ENCODE measurements at places on chromosomes 4 and X. TPM values are rescaled to one million over a fixed set of nuclear protein-coding genes. Genes with fewer than 3 reads are reported as not detected.

GRCh38 chr4:17511051-17511450 lies 839 bp downstream of the QDPR start:
- H3K4me3 ChIP-seq, result peak overlapping the region; percentile 98
- H3K36me3 ChIP-seq, result peaks cover 2% of the 10 kb centered on the region
- H3K27ac ChIP-seq, result peak overlapping the region; percentile 95
- peaks cover 12% of the 10 kb centered on the region for H3K27me3 ChIP-seq
- peaks cover 19% of the 10 kb centered on the region for H3K4me1 ChIP-seq

- DNase-seq, result no peak
- H3K27me3 ChIP-seq, result peaks cover 3% of the 10 kb centered on the region
- H3K4me3 ChIP-seq, result no peak within 1 kb of the TSS
- no peak within 1 kb of the TSS for H3K27ac ChIP-seq
- no peaks in the 10 kb centered on the region for H3K36me3 ChIP-seq
- H3K4me1 ChIP-seq, result peaks cover 9% of the 10 kb centered on the region
Measured at GRCh38 chr4:99657798-99658197, at the start of gene C4orf54. Gene C4orf54, minus strand, starts transcription at chr4:99657828. Its CDS starts 3,180 bp downstream, at chr4:99654648.

GRCh38 chr4:168045354-168045753 lies 47.0 kb upstream of the ANXA10 start:
- no peaks in the 10 kb centered on the region for H3K4me1 ChIP-seq
- no peaks in the 10 kb centered on the region for H3K36me3 ChIP-seq
- peaks cover 12% of the 10 kb centered on the region for H3K27me3 ChIP-seq
- no peak overlapping the region for H3K4me3 ChIP-seq
- DNase-seq, result no peak
- no peak overlapping the region for H3K27ac ChIP-seq

GRCh38 chrX:112736310-112736709 lies 56.6 kb upstream of the LHFPL1 start:
- DNase-seq, result no peak
- peaks cover 19% of the 10 kb centered on the region for H3K27me3 ChIP-seq
- H3K27ac ChIP-seq, result no peak overlapping the region
- H3K4me1 ChIP-seq, result peaks cover 2% of the 10 kb centered on the region

GRCh38 chr4:2063557-2064275 lies 4.6 kb downstream of the NAT8L start:
- H3K27ac ChIP-seq, result no peak overlapping the region

DNA sequence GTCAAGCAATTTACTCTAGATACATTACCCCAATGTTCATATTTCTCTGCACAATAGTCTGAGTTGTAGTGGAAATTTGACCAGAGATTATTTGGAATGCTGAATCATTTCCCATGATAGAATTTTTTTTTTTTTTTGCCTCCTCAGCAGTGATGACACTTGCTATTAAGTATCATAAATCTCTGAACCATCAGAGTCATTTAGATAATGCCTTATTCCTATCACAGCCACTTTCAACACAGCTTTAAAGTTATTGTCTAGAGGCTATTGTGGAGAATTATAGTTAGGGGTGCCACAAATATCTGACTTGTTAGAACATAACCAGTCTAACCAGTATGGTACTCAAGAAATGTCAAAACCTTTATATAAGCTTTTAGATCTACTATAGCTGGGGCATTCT lies 79.8 kb downstream of the LCORL start:
- peaks cover 8% of the 10 kb centered on the region for H3K4me1 ChIP-seq
- no peak overlapping the region for H3K27ac ChIP-seq
- H3K36me3 ChIP-seq, result peaks cover 6% of the 10 kb centered on the region
- H3K27me3 ChIP-seq, result no peaks in the 10 kb centered on the region
- H3K4me3 ChIP-seq, result no peak overlapping the region

DNA sequence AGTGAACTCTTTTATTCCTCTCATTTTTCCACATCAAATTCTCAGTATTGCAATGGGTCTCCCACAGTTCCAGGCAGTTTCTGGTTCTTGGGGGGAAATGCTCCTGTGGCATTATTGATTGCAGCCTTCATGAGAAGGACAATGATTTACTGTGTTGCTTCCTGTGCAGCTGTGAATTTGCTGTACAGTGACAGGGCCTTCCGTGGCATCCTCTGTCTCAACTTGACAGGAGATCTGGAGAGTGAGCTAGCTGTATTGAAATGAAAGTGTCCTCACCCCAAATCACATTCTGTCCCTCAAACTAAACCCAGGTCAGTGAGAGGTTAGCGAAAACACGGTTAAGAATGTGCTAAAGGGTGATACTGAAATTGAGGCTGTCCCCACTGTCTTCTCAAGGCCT lies 77.1 kb upstream of the ATOH1 start:
- peaks cover 9% of the 10 kb centered on the region for H3K27me3 ChIP-seq
- no peaks in the 10 kb centered on the region for H3K36me3 ChIP-seq
- no peak overlapping the region for H3K27ac ChIP-seq

NBDY gene
- 62.5 TPM for total RNA-seq

MAGEA3 gene
- total RNA-seq, result not detected
